Stimulated activated CD4-positive, alpha-beta T cell treated with anti-CD3 and anti-CD28 coated beads, Interleukin-12 subunit alpha, Interleukin-12 subunit beta, amount 100 ng/mL, for 4 hours (primary cell): ENCODE measurements at places on chromosomes 13 and 19.

DNA sequence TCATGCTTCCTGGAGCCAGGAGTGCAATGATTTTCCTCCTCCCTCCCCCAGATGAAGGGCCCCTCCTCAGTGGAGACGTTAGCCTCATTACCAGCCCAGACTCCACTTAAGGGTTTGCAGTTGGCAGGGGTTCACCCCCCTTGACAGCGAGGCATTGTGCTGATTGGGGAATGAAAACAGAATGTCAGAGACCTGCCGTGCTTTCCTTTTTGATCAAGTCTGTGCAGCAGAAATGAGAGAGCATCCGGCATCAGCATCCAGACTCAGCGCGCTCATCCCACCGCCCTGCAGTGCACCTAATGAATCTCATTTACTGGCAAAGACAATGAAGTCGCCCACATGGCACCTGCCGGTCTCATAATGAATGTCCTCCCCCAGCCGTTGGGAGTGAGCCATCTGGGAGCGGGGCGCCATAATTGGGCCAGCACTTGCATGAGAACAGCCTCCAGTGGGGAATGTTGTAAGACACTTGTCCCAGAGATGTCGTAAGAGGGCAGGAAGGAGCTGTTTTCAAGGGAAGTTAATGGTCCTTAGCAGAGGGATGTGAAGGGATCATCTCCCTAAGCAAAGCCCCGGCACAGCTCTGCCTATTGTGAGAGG lies 98.3 kb upstream of the UQCRFS1 start:
- no peak for DNase-seq

GRCh38 chr13:38417727-38418126 lies 68.1 kb downstream of the UFM1 start:
- no peak for DNase-seq

- no peak for DNase-seq
These were observed 560.1 kb downstream of the DIAPH3 start for GRCh38 chr13:59603646-59604045.

- DNase-seq, result peak; percentile 41
These were observed 657 bp downstream of the PLIN3 start for GRCh38 chr19:4866595-4867424.

DNA sequence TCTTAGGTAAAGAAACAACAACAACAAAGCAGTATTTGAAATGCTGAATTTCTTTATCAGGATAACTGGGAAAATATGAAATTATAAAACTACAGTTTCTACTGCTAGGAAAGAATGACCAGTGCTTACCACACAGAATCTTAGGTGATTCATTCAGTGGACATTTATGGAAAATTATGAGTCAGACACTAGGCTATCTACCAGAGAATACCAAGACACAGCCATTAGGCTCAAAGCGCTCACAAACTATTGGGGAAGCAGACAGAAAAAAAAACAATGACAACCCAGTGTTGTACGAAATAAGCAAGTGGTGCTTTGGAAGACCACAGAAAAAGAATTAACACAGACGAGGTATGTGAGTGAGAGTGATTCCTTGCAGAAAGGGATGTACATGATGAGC lies 1019.5 kb downstream of the PCDH9 start:
- DNase-seq, result no peak

DNA sequence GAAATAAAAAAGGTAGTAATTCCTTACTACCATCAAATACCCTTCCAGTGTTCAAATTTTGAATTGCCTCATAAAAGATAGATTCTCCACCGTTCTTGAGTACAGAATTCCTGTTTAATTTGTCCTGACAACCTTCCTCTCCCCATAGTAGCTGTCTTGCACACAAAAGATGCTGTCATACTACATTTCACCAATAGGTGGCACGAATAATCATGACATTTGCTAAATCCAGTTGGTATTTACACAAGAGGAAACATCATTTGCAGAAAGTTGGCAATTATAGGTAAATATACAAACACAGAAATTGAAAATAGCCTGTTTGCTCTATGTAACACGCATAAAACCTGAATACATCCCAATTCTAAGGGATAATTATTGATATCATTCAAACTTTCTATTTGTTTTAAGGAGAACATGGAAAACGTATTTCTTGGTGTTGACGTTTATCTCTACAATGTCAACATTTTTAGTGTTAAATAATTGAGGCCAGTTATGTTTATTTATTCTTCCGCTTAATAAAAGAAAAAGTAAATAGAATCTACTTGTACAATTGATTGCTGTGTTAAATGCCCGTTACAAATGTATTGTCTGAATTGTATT lies 58.3 kb upstream of the CLDN10 start:
- DNase-seq, result no peak

GRCh38 chr13:60356970-60357369 lies 40.0 kb upstream of the TDRD3 start:
- DNase-seq, result no peak

DNA sequence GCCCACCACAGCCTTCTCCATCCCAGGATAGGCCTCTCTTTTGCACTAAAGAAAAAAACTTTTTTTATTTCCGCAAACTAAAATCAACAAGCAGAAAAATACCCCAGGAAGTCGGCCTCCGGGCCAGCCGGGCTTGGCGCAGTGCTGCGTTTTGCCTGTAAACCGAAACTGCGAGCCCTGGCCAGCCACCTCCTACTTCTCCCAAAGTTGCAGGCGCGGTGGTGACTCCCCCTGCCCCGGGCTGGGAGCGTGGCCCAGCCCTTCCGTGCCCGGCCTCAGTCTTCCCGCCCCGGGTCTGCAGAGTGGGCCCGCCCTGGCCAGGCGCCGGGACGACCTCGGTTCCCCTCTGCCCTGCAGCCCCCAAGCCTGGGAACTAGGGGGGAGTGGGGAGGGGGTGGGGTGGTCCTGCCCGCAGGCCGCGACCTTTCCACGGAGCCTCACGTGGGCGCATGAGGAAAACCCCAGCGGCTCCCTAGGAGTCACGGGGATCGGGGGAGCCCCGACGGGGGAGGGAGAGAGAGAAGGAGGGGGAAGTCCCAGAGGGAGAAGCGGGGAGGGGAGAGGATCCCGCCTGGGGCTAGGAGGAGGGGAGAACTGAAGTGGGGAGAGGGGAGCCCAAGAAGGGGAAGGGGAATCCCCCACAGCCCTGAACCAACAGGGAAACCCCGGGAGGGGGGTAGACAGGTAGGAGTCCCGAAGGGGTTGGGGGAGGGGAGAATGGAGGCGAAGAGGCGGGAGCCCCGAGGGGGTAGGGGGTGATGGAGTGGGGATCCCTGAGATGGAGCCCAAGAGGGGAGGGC lies 3.0 kb downstream of the GADD45B start:
- peak; percentile 65 for DNase-seq

DNA sequence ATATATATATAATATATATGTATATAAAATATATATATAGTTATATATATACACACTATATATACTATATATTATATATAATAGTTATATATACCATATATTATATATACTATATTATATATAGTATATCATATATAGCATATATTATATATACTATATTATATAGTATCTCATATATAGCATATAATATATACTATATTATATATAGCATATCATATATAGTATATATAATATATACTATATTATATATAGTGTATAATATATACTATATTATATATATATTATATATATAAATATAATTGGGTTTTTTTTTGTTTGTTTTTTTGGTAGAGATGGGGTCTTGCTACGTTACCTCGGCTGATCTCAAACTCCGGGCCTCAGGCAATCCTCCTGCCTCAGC lies 11.6 kb upstream of the HNRNPL start:
- DNase-seq, result no peak

DNA sequence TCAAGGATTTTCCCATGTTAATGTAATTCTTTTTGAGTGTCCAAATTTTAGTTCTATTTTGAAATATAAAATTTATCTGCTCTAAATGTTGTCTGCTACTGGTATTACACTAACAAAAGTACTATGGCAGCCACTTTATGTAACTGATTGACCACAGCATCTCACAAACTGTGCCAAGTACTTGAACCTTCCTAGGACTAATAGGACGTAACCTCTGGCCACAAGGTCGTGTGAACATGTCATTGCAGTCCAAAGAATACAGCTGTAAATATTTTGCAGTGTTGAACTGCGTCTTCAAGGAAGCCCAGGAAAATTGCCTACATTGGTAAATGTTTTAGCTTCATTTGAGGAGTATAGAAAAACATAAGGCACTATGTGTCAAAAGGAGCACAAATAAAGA lies 1.9 kb downstream of the KCTD4 start:
- DNase-seq, result no peak
